ENCODE measurements at places on chromosomes 13 and 19. TPM values are rescaled to one million over a fixed set of nuclear protein-coding genes. Genes with fewer than 3 reads are reported as not detected.

Gene PLPPR3
- total RNA-seq, result not detected

Gene SHISA2
- total RNA-seq, result 0.51 TPM

Gene C1QTNF9
- total RNA-seq, result not detected

Gene CYP4F12
- 7.8 TPM for total RNA-seq

Gene B9D2
- total RNA-seq, result 1.9 TPM

Gene APOE
- total RNA-seq, result 19.2 TPM

Gene TBXA2R
- total RNA-seq, result not detected

Gene HS6ST3
- total RNA-seq, result under 0.01 TPM

Gene ZNF8
- 2.3 TPM for total RNA-seq

Measured in bronchial epithelial cell (primary cell).